Activated CD4-positive, alpha-beta T cell treated with anti-CD3 and anti-CD28 coated beads, Interleukin-2, amount 50 U/mL, for 24 hours (primary cell): ENCODE measurements at places on chromosomes 5 and 9.

DNA sequence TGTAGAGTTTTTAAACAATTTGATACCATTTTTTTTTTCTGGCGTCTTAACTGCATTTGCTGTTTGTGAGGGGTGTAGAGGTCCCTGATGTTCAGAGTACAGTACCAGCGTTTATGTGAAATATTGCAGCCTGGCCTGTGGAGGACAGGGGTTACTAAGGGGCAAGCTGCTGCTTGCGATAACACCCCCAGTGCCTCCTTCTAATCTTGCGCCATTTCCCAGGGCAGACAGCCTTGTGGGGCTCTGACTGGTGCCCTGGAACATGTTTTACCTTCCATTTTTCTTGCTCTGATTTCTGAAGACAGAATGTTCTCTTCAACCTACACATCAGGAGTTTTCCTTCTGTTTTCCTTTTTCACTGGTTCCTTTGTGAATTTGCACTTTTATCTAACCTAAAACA, 142.9 kb downstream of the DOCK8 start:
- no peak for DNase-seq

- DNase-seq = no peak
Observed at GRCh38 chr5:92402956-92403702, 1020.0 kb upstream of the ARRDC3 start.

DNA sequence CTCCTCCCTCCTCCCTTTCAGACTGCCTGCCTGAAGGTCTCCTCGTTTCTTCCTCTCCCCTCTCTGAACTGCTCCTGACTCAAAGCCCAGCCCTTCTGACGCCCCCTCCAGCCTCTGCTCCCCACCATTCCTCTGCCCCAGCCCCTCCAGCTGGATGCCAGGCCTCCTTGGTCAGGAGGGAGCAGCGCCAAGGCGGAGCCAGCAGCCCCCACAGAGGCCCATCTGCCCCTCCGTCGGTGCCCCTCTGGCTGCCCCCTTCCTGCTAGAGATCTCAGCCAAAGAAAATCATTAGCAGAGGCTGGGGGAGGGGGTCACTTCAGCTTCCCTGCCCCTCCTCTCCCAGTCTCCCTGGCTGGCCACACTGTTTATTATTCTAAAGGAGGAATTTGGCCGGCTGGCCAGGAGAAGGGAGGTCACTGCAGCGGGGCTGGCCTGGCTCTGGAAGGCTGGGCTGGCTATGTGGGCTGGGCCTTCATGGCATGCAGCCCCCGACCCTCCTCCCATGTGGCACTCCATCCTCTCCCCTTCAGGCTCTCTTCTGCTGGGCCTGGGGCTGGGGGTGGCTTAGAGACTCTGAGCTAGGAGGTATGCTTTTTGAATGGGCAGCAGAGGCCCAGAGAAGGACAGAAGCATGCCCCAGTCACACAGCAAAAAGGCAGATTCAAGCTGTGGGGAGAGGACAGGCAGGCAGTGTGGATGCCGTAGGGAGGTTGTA, 16.9 kb downstream of the PDGFRB start:
- no peak for DNase-seq

DNA sequence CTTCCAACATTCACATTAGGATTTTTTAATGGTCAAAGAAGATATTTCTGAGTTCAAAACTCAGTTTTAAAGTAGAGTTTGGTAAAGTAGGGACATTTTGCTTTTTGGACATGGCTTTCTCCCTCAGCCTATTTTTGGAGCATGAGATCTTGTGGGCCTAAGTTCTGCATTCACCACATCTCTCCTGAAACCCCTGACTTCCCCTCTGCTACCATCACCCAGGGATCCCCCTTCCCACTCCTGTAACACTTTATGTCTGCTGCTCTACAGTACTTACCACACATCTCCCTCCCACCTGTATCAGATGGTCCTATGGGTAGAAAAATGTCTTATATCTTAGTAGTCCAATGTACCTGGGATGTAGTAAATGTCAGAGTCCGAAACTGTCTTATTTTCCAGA, 48.2 kb upstream of the JAK2 start:
- DNase-seq = no peak

GRCh38 chr9:14768405-14769229, 46.1 kb upstream of the CER1 start:
- no peak for DNase-seq

DNA sequence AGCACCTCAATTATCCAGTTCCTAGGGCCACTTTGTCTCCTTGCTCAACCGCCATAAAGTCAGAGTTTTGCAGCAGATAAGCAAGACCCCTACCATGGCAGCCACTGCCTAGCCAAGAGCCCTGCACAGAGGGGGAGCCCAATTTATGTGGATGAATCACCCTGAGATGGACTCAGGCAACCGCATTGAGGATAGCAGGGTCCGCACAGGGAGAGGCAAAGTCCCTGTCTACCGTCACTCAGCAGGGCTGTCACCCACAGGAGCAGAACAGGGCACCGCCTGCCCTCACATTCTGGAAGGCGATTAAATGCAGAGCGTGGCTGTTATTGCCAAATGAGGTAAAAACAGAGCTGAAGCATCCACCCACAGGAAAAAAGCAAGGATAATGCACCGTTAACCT, 1.7 kb downstream of the FBP2 start:
- DNase-seq = no peak

- DNase-seq = no peak
Observed at GRCh38 chr5:59666440-59667068, 227.0 kb downstream of the PDE4D start.

- DNase-seq = no peak
Observed at GRCh38 chr5:16740066-16740810, 123.4 kb upstream of the RETREG1 start.

DNA sequence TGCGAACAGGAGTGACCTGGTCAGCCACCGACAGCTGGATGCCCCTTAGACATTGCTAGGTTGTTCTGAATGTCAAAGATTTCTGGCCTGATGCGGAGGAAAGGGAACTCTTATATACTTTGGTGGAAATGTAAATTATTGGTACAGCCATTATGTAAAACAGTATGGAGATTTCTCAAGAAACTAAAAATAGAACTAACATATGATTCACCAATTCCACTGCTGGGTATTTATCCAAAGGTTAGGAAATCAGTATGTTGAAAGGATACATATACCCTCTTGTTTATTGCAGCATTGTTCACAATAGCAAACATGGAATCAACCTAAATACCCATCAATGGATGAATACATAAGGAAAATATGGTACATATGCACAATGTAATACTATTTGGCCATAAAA, 31.8 kb downstream of the DMRT3 start:
- no peak for DNase-seq

DNA sequence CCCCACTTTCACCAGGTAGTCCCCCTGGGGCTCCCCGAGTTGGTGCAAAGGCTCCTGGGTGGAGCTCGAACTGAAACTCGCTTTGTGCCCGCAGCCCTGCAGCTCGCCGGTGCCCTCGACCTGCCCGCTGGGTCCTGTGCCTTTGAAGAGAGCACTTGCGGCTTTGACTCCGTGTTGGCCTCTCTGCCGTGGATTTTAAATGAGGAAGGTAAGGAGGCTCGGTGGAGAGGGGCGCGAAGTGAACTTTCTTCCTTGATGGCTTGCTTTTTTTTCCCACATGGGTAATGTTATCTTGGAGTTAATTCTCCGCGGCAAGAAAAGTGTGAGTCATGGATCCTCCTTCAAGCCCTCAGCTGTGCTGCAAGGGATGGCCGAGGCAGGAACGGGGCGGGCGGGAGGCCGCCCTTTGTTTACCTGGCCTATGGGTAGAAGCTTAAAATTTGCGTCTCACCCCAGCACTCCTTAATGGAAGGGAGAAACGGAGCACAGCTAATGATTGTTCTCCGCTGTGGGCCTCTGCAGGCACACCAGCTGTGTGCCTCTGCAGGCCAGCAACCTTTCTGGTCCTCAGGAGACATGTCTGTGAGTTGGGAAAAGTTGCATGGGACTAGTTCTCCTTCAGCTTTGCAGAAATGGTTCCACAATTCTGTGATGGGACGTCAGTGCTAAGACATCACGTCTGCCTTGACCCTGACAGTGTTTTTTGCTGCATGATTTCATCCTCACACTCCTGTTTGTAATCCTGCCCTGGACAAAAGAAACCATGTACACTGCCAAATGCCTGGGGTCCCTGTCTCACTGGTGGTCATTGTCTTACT, 1.1 kb downstream of the MAMDC2 start:
- no peak for DNase-seq

DNA sequence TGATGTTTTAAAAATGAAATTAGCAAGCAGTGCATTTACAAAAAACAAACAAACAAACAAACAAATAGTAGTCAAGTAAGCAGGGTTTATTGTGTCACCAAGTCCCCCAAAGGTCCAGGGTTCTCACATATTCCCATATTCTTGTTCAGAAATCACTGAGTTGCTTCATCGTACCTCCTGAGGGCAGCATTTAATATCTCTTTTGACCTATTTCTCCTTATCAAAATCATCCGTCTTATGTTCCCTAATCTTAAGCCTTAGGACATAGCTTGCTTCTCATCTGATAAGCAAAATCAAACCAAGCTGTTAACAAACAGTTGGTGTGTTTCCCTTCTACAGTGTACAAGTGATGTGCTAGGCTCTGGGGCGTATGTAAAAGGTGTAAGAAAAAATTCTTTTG, 109.5 kb upstream of the MAN2A1 start:
- no peak for DNase-seq

GRCh38 chr9:86488794-86489193, 134.6 kb upstream of the TUT7 start:
- DNase-seq = no peak

GRCh38 chr5:115432691-115433090, 111.9 kb downstream of the FEM1C start:
- no peak for DNase-seq

- DNase-seq = no peak
Observed at GRCh38 chr5:91707521-91707841, 324.4 kb upstream of the ARRDC3 start.

GRCh38 chr9:120387257-120388002, 192.5 kb downstream of the CDK5RAP2 start:
- DNase-seq = no peak

DNA sequence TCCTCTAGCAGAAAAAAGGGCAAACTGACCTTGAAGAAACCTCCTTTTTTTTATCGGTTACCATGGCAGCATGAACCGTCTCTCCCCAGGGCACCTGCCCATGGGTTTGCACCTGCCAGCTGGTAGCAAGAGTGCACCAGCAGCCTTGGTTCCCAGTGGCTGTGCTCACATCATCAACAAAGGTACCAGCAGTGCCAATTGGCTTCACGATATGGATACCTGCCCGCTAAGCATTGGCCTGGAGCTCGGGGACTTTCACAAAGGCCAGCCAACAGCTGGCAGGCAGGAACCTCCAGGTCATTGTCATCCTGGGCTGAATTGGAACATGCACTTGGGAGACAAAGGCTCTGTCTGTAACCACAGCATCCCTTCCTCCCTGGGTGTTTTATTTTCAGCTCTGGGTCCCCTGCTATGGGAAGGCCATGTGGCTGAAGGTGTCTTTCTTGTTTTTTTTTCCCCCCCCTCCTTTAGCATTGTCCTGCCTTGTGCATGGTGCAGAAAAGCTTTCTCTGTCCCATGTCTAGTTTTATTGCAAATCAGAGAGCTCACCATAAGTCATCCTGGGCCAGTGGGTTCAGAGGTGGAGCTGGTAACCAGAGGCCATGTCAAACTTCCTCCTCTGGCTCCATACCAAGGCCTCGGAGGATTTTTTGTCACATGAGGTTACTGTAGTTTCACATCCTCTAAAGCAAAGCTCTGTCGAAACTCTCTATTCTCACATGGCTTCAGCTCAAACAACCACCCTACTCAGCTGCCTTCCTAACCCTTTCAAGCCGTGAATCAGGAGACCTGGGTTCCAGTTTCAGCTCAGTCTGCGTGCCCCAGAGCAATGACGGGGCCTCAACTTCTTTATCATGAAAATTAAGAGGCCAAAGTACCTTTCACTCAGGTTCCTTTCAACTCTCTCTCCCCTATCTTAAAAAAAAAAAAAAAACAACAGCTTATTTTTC, 145.5 kb upstream of the MAP3K1 start:
- no peak for DNase-seq

- DNase-seq = no peak
Observed at GRCh38 chr5:147361441-147362175, 126.8 kb downstream of the STK32A start.

- DNase-seq = no peak
Observed at GRCh38 chr5:2511706-2512105, 239.8 kb downstream of the IRX2 start.

GRCh38 chr5:91365498-91365897, 17.6 kb downstream of the ARRDC3 start:
- DNase-seq = no peak

DNA sequence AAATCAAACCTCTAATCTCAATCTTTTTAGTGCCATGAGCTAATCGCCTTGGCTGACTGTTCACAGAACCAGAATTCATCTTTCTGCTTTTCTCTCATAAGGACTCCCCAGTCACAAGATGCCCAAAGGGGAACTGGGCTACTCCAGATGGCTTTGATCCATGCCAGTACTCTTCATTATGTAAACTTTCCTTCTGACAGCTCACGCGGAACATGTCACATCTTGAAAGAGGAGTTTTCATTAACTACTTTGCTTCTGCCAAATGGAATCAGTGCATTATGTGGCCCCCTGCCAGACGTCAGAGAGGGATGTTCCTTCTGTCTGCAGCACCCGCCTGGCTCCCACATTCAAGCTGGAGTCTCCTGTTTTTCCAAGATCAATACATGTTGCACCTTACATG, 142.1 kb upstream of the NMUR2 start:
- no peak for DNase-seq

GRCh38 chr9:124684169-124684568, 86.9 kb downstream of the NR6A1 start:
- DNase-seq = no peak

DNA sequence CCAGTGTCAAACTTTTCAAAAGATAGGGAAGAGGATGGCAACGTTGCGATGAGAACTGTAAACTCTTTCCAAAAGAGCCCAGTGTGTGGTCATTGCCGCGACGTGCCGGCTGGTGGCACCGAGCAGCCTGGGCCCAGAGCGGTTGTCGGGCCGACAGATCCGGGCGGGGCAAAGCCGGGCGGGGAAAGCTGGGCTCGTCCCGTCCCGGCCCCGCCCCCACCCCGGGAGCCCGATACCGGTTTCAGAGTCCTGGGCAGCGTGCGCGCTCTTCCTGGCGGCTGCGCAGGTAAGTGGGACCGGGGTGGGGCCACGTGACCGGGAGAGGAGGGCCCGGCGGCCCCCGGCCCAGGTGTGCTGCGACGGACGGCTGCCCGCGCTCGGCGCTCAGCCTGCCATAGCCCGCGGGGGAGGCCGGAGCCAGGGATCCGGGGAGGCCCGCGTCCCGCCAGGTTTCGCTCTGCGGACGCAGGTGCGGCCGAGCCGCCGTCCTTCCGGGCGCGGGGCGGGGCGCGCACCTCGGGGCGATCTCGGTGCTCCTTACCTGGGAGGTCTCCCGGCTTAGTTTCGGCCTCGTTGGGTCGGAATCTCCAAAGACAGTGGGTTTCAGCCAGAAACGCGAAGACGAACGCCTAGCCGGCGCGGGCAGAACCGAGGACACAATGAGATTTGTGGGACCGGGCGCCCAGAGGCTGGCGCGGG, at the start of gene MARVELD2:
Gene MARVELD2, plus strand, starts transcription at position 232 of the 699 bp plus-strand sequence. CDS start 4,270 bp downstream, outside the sequence.
- peak; percentile 19 for DNase-seq

GRCh38 chr5:143105216-143105905, 298.1 kb downstream of the NR3C1 start:
- no peak for DNase-seq

DNA sequence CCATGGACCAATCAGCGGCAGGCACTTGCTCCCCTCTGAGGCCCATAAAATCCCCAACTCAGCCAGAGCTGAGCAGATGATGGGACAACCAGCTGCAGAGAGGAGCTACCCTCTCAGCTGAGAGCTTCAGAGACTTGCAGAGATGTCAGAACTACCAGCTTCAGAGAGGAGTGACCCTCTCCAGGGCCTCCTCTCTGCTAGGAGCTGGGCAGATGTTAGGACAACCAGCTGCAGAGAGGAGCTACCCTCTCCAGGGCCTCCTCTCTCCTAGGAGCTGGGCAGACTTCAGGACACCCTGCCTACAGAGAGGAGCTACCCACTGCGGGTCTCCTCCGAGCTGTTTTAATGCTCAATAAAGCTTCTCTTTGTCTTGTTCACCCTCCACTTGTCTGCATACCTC, 3.0 kb upstream of the AUH start:
- no peak for DNase-seq
